ENCODE measurements at places on chromosomes 6 and 20.

DNA sequence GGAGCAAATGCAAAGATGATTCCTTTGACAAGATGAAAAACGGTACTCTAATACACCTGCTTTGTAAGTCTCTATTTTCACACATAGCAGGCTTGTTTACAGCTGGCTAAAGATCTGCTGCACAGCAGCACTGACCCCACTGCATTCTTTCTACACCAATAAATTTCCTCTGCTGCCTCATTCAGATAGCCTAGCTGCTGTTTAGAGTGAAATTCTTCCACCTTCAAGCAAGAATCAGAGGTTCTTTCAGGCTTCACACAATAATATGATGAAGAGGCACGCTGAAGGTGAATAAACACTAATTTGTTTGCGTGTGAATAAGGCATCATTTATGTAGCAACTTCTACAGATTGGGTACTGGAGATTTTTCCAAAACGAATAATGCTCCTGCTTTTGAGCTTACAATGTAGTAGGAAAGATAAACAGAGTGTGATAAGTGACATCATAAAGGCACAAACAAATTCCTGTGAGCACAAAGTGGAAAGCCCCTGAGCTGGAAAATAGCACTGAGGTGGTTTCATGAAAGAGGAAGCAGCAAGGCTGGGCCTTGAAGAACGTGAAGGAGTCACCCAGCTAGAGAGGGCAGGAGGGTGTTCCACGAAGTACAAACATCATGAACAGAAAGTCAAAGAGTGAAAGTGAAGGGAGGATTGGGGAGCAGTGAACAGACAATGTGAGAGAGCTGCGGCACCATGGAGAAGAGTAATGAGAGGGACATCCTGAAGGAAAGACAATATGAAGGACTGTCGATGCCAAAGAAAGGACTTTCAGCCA, 543.4 kb downstream of the CD83 start:
- no peak for DNase-seq

GRCh38 chr6:7933794-7934193, 23.2 kb upstream of the TXNDC5 start:
- no peak for DNase-seq

DNA sequence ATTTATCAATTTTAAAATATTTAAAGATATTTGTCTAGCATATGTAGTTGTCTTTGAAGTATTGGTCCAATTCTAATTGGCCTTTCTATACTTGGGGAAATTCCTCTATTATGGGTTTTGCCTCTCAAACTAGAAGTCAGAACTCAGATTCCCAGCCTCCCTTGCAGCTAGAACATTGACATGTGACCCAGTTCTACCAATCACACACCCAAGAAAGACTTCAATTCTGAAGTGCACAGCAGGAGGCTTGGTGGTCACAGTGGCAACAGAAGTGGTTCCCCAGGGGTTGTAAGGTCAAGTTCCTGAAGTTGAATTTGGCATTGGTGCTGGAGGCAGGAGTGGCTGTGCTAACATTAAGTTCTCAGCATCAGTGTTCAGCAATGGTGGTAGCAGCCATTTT, 14.8 kb upstream of the FKBP5 start:
- no peak for DNase-seq

- DNase-seq, result no peak
These were observed 59.9 kb downstream of the MACROD2 start for GRCh38 chr20:14055127-14055742.

GRCh38 chr6:20707870-20708269, 173.6 kb downstream of the CDKAL1 start:
- DNase-seq, result no peak

DNA sequence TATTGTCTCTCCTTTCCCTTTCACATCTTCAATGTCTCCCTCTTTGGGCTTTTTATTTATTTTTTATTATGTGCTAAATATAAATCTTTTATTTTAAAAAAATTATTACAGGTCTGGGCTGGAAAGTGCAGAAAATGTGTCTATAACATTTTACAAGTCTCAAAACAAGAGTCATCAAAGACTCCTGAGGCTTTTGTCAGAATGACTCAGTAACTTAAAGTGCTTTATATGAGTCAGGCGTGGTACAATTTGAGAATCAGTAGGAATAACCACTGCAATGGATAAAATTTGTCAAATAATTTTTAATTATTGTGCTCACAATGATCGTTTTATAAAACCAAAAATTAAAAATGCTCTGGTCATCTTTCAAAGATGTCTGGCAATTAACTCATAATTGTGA, 193.9 kb downstream of the MMUT start:
- DNase-seq, result no peak

GRCh38 chr20:13302647-13303450, 81.8 kb downstream of the ISM1 start:
- DNase-seq, result no peak

DNA sequence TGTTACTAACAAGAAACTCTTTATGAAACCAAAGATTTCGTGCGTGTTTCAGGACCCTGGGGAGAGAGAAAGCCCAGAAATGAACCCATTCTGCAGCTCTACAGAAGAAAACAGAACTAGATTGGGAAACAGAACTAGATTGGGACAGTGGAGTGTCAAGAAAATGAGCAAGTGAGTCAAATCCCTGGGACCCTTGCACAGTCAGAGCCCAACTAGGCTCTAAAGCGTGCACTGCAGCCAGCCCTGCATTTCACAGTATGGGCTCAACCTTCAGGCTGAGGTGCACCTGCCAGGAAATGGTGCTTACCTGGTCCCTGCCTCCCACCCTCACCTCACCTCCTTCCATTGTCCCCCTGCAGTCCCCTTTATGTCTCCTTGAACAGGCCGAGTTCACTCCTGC, 39.7 kb downstream of the BFSP1 start:
- DNase-seq, result no peak

- peak; percentile 43 for DNase-seq
These were observed 190.8 kb upstream of the BMP2 start for GRCh38 chr20:6576726-6577125.

DNA sequence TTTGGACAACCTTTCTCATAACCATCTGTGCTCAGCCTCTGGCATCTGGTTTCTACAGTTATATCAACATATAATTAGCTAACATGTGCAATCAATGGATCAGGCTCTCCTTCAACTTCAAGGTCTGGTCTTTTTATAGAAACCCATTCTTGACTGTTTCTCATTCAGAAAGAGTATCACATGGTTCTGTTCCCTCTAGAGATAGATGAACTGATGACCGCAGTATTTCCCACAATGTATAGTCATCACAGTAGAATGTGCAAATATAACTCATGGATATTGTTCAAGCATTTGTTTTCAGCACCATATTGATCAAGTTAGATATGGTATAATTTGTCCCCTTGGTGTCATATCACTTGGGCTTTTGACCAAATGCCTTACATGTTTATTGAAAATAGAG, 656.2 kb downstream of the FRK start:
- DNase-seq, result no peak

DNA sequence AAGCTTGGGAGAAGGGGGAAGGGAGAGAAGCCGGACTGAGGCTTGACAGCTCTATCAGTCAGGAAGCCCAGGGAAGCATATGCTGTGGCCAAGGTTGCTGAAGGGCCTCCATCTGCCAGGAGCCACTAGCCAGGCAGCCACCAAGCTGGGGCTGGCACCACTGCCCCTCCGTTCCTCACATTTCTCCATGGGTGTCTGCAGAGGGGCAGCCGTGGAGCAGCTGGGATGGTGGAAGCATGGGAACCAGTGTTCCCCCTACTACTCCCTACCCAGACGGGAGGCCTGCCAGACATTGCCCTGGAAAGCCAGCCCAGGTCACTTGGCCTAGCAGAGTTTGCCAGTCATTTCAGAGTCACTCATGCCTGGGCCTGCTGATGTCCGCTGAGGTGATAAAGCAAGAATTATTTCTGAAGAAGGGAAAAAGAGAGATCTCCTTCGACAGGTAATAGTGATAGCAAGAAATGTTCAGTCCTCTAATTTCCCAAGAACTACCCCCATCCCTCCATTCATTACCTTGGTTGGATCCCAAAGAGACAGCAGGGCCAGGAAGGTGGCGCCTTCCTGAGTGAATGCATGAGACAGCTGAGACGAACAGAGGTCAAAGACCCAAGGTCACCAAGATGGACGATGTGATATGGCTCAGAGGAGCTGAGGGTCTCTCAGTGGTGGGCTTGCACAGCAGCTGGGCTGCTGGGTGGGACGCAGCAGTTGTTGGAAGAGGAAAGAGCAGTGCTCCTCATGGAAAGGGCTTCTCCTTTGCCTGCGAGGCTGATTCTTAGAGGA, 21.9 kb downstream of the SNPH start:
- DNase-seq, result no peak

GRCh38 chr6:140784573-140784972, 1348.2 kb upstream of the GJE1 start:
- DNase-seq, result no peak

DNA sequence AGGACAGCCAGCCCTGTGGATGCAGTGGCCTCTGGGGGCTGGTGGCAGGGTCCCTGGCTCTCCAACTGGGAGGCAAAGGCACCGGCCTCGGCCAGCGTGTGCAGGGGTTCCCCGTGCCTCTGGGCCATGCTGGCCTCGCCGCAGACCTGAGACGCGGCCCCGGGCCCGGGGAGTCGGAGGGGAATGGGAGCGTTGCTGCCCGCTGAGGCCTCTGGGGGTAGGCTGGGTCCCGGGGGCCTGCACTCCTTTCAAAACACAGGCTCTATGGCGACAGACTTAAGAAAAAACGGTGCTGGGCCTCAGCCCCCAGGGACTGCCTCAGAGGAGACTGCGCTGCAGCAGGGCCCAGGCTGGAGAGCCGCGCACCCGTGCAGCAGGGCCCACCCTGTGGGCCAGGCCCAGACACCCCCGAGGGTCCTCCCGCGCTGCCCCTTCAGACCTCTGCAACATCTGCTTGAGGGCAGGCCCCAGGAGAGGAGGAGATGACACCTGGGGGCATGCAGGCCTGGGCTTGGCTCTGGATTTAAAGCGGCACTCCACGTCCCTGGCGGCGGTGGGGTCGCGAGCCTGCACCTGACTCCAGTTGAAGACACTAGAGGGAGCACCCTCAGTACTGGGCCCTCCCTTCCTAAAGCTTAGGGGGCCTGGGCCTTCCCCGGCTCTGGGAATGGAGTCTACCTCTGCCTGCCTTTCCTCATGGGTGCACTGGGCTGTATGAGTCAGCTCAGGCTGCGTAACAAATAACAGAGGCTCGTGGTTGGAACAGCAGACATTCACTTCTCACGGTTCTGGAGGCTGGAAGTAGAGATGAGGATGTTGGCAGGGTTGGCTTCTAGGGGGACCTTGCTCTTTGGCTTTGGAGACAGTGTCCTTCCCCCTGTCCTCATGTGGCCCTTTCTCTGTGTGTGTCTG, 117.4 kb upstream of the RPS6KA2 start:
- DNase-seq, result no peak

DNA sequence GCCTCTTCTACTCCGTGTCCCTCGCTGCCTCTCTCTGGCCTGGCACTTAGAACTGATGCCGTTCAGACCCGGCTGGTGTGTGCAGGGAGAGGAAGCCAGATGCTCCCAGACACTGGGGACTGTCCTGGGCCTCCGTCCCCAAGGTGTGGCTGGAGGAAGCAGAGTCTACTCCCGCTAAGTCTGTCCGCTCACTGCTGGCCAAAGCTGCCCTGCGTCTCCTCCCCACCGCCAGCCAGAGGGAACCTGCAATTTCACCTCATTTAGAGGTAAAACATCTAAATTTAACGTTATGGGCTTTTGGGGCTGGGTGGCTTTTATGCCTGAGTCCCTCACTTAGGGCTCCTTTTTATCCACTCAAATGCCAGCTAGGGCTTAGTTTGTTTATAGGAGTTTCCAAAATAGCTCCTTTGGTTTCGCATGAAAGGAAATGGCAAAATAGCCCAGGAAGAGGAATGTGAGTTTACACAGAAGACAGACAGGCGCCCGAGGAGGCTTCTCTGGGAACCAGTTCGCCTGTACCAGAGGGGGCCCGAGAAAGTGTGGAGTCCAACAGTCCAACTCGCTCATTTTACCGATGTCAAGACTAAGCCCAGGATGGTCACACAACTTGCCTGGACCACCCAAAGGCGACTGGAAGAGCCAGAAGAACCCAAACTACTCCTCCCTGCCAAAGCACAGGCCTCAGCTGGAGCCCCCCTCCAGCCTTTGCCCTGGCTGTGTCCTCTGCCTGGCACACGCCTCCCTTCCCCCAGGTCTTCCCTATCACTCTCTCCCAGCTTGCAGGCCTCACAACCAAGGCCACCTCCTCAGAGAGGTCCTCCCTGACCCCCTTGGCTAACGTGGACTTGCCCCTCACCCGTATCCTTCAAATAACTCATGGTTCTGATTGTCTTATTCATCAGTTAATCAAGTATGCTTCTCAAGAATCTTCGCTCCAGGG, 54.5 kb downstream of the RIPOR3 start:
- no peak for DNase-seq

- DNase-seq, result no peak
These were observed 10.5 kb downstream of the NKX2-2 start for GRCh38 chr20:21503345-21503744.

- DNase-seq, result no peak
These were observed 70.9 kb downstream of the CD40 start for GRCh38 chr20:46188866-46189541.

- DNase-seq, result no peak
These were observed 81.7 kb downstream of the CDH22 start for GRCh38 chr20:46226602-46227001.

DNA sequence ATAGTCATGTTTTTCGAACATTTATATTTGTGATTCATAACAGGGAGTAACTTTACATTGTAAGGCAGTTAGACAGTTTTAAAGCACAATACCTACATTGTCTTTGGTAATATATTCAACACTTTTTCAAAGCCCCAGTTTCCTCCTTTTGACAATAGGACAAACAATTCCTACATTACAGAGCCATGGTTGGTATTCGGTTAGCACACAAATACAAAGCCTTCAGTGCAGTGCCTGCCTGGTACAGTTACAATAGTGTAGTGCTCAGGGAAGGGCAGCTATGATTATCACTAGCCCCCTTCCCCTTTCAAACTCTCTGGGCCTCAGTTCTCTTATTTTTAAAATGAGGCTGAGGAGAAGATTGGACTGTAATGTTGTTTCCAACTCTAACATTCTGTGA, 207.8 kb downstream of the TPBG start:
- no peak for DNase-seq

DNA sequence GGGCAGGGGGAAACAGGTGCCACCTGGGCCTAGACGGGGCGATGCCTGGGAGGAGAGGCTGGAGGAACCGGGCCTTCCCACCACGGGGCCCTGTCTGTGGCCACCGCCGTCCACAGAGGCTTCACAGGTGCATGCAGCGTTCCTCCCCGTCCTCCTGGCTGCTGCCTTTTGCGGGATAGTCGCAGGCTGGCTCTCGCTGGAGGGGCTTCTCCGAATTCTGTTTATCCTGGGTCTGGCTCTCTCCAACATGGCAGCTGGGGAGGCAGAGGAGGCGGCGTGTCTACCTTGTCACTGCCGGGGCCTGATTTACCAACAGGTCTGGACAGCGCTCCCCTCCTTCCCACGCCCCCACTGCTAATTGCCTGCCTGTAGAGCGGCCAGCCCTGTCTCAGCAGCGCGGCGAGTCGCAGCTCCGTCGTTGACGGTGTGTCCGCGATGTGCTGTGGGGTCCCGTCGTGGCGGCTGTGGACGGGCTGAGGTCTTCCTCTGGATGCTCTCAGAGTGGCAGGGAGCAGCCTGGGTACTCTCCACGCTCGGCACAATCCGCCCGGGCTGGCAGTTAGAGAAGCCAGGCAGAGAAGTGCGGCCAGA, 262.9 kb downstream of the TAF4 start:
- no peak for DNase-seq

Measured in NCI-H1048 (cell line).